ENCODE measurements at places on chromosomes 13 and 19.

DNA sequence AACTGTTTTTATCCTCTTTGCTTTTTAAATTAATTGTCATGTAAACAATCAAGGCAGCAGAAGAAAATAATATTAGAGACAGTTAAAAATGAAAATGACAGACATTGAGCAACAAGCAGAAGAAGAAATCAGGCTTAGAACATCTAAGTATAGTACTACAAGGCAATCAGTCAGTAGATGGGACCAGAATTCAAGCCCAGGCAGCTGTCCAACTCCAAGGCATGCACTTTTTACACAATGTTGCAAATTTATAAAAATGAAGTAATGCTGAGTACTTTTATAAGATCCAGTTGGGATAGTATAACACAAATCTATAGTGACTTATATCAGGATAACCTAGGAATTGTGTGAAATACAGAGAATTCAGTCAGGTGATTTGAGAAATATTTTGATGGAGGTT is 2815.8 kb downstream of the PCDH9 start:
- DNase-seq: no peak

- no peak for DNase-seq
These were observed 2.0 kb downstream of the MISP start for GRCh38 chr19:752652-753517.

DNA sequence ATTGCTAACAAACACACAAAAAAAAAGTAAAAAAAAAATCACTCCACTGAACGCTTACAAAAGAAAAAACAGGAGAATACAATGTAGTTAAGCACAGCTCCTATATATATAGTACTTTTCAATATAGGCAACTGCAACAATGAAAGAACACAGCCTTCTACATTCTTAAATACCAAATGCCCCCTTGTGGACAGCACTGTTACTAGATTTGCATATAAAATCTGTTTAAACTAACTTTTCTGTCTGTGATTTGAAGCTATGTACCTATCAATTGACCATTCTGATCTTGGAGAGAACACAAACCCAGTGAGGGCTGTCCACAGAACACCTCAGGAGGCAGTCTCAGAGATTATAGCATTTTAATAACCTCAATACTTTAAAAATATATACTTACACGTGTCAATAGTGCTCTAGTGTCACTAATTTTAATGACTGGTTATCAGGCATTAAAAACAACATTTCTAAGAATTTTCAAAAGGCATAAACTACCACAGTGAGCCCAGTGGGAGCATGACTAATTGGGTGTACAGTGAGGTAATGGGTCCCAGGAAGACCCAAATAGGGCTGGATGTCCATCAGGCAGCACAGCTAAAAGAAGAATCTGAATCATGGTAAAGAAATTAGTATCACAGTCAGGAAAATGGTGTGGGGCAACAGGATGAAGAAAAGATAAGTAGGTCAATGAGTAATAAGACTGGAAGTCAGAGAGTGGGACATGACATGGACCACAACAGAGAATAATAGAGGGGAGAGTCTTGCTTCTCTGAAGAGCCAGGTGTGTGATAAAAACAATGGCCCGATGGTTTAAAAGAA is 22.2 kb downstream of the CCDC169 start:
- no peak for DNase-seq

- DNase-seq: no peak
These were observed 322.3 kb downstream of the EFNB2 start for GRCh38 chr13:106213028-106213757.

DNA sequence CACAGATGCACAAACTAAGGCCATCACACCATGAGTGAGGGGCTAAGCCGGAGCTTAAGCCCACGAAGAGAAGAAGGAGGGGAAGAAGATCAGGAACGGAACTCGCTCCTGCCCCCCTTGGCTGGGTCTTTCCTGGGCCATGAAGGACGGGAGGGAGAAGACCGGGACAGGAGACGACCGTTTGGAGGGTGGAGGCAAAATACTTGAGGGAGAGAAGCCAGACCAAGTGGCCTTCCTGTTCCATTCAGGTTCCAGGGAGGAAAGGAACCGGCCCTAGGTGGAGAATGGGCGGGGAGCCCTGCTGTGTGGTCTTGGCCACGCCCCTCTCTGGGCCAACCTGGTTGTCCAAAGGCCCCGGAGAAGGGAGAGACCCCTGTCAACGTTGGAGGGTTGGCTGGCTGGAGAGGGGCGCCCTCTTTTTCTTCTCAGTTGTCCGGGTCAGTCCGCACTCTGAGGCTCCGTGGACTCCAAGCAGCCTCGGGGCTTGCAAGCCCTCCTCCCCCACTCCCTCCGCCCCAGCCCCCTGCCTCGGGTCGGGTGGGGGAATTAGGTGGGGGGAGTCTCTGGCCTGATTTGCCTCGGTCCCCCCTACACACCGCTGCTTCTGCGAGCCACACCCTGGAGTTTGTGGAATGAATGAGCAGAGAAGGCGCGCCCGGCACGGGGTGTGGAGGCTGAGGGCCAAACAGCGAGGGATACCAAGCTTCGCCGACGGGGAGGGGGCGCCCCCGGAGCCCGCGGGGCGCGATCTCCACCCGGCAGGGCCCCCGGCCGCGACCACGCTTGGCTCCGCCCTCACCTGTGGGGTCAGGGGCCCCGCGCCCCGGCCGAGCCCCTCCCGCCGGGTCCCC is 757 bp downstream of the FBN3 start:
- DNase-seq: no peak

Data from stimulated activated CD4-positive, alpha-beta T cell treated with anti-CD3 and anti-CD28 coated beads, Interleukin-1b, Interleukin-23, amount 100 ng/mL, for 1 hour (primary cell).